BJ (cell line): ENCODE measurements at places on chromosomes 1 and 21. TPM values are rescaled to one million over a fixed set of nuclear protein-coding genes. Genes with fewer than 3 reads are reported as not detected.

DNA sequence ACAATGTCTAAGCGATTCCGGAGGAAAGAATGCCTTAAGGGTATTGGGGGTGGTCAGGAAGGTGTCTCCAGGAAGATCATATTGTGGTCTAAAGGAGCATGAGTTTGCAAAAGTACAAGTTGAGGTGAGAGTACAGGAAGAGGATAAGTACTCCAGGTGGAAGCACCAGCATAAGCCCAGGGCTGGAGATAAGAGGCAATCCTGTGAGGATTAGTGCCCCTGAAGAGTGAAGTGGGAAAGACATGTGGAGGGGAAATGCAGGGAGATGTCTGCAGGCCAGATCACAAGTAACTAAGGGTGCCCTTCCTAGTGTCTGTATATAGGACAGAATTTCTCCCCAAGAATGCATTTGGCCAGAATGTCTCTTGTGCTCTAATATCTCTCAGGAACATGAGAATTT lies 188.3 kb upstream of the DPT start:
- DNase-seq, result no peak

The CNTN2 gene
- polyA plus RNA-seq, result not detected in 2 replicates

The EIF4G3 gene
- polyA plus RNA-seq, result 62.0 and 62.2 TPM in 2 replicates

GRCh38 chr1:23421753-23422240 lies 2.8 kb downstream of the TCEA3 start:
- DNase-seq, result no peak

DNA sequence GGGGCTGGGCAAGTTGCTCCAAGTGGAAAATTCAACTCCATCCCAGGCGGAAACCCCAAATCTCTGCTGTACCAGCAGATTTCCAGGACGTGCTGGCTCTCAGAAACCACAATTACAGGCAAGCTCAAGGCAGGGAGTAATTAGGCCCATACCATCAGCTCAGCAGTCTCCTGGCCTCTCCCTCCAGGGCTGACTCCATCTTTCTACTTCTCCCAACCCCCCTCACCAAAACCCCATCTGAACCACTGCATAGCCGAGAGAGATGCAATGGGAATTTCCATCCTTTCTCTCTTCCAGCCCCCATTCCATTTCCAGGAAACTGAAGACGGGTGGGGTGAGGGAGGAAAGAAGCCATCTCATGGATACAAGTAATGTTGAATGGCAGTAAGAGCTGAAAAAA lies 41.2 kb downstream of the ARHGEF11 start:
- no peak for DNase-seq
